ENCODE measurements at places on chromosomes 5 and 9.
A peak's percentile ranks its signal among the peaks of the same experiment; 100 is the strongest.

DNA sequence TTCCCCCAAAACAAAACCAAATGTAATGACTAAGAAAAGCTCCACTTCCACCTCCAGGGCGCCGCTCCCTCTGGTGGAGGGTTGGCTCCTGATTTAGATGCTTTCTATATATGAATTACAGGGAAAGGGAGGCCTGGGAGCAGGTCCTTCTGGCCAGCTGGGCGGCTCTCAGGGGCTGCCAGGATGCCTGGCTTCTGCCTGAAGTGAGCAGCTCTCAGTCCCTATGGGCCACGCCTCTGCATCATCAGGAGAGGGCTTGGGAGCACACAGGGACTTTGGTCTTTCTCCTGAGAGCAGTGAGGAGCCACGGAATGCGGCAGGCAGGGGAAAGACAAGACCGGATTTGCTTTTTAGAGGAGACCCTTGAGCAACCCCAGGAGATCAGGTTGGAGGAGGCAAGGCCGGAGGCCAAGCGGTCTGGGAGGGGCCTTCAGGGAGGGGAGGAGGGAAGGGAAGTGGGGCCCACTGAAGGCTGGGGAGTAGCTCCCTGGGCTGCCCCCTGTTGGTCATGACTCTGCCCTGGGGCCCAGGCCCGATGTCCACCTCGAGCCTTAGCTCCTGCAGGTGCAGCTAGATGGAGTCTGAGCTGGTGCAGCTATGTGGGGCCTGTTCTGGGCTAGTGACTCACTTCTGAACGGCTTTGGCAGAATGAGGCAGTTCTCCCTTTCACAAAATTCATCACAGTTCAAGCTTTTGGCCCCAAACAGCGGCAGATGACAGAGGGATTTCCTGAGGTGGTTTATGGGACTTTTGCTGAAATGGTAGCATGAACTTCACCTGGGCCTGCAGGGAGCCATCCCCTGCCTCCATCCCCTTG lies 11.3 kb upstream of the GRHPR start:
- DNase-seq: no peak

- DNase-seq: no peak
These were observed 90.8 kb downstream of the LHX2 start for GRCh38 chr9:124102363-124102762.

DNA sequence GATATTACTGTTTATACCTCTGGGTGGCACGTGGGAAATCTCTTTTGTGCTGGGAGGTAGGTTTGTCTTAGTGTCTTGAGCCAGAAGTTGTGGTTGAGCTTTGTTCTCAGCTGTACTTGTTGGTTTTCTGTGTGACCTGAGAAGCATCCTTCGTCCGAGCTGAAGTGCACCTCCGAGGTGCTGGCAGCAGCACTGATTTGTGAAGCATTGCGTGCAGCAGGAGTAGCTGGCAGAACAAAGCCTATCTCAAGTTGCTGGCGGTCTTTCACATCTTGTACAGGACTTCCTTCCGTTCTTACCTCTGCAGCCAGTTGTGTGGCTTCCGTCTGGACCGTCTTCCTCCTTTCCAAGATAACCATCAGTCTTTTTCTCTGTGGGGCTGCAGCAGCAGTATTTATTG lies 4.3 kb downstream of the PRRC2B start:
- peak; percentile 36 for DNase-seq

DNA sequence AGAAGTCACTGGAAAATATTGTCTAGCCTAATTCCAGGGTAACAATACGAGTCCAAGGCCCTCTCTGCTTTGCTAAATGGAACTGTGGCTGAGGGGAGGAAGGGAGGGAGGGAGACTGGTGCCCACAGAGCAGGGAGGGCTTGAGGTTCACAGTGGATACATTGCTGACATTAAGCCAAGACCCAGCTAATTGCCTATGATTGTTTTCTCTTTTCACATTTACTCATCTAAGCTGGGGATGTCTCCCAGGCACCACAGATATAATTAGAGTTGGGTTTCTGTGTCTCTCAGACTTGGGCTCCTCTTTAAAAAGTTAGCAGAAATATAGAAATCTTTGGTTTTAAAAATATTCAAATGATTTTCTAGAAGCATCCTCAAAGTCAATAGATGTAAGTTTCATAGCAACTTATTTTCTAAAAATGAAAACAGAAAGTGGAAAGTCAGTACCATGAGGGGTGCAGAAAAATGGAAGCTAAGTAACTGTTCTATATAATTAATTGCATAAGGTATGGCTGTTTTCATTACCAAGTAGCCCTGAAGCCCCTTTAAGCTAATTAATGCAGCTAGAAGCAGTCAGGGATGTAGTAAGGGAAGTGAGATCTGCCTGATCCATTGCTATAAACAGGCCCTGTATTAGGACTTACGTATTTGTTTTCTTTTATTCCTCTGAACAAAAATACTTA lies 259.8 kb downstream of the NDUFS4 start:
- no peak for DNase-seq

GRCh38 chr9:87973730-87974292 lies 522 bp downstream of the CDK20 start:
- no peak for DNase-seq

- DNase-seq: no peak
These were observed 342.8 kb downstream of the EBF1 start for GRCh38 chr5:158756871-158757270.

DNA sequence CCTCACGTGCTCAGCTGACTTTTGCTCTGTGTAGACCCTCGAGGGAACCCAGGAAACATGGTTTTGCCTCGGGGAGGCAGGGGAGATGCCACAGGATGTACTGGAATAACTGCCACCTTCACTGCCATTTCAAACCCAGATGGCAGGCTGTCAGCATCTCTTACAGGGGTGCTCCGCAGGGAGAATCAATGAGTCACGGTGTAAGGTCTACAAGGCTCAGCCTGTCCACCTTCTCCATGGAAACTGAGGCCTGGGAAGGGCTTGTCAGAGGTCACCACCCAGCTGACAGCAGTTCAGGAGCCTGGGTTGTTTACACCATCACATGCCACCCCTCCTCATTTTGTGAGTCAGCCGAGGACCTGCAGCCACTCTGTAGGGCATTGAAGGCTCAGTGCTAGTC lies 30.8 kb downstream of the DAB2IP start:
- no peak for DNase-seq

DNA sequence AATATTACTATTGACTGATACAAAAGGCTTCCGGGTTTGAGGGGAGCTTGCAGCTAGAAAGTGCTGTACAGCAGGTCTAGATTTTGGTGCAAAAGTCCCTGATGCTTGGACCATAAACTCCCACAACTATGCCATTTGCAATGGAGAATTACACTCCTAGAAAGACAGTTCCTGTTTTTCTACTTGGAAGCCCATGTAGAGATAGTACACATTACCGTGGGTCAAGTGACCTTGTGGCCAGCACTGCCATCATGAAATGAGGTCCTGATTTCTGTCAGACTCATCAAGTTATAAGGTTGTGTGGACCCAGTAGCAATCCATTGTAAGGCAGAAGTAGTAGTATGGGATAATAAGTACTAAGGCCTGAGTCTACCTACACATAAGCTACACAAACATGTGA lies 42.8 kb upstream of the TNFSF8 start:
- no peak for DNase-seq

DNA sequence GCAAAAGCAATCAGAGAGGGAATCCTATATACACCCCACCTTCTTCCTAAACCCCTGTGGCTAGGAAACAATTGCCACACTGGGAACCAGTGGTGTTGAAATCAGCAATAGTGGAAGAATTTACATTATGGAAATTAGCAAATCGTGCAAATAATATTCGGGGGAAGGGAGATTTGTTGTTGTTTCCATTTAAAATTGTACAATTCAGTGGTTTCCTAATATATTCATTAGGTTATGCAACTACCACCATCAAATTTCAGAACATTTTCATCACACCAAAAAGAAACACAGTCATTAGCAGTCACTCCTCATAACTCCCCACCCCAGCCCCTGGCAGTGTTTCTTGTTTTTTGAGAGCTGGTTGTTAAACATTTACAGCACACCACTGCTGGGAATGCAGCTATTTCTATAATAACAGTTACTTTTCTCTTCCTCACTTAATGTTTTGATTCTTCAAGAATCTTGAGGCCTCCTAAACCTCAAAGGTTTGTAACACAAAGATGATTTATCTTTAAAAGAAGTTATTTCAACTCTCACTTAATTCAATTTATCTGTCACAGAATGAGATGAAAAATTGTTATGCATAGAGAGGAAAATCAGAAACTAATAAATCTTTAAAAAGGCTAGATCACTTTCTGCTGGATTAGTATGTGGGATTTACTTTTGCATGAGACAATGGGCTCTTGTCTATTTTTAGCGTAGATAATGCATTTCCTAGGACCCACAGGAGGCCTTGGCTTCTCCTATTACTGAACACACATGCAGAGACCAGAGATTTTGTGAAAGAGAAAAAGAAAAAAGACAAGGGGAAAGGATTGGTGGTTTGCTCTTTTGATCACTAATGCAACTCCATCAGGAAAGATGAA lies 91.8 kb upstream of the DAPK1 start:
- DNase-seq: no peak

GRCh38 chr5:112210430-112211005 lies 208.6 kb downstream of the EPB41L4A start:
- no peak for DNase-seq

DNA sequence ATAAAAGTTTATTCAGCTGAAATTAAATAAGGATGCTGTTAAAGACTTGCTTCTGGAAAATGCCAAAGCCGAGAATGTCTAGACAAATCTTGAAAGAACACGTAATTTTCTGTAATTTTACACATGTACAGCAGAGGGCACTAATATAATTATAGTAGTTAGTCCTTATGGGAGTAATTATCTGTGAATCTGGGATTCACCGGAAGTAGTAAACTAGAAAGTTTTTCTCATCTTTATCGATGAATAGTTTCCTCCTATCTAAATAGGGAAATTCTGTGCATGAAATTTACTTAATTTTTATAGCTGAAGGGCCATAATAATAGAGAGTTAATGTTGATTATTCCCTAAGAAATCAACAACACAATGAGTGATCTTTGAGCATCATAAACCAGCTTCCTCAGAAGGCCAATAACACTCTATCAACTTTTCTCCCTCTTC lies 18.4 kb upstream of the CNTLN start:
- DNase-seq: no peak

- DNase-seq: peak; percentile 29
These were observed 14.1 kb upstream of the SFXN1 start for GRCh38 chr5:175464074-175464941.

GRCh38 chr5:174828804-174829510 lies 104.6 kb downstream of the MSX2 start:
- no peak for DNase-seq

DNA sequence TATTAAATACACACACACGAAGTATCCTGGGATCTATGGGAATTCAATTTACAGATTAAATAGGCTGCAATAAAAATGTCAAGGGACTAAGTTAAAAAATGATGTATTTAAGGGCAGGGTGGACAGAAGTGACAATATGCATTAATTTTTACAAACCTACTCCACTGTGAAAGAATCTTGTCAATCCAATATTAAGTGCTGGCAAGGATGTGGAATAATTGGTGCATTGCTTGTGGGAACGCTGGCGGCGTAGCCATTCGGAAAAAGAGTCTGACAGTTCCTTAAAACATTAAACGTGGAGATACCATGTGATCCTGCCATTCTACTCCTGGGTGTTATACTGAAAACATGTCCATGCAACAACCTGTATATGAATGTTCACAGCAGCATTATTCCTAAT lies 4.2 kb downstream of the CDC14B start:
- no peak for DNase-seq

- no peak for DNase-seq
These were observed 186.4 kb downstream of the SLIT3 start for GRCh38 chr5:169114466-169115065.

GRCh38 chr5:151264113-151264512 lies 11.1 kb downstream of the GM2A start:
- no peak for DNase-seq

GRCh38 chr9:112764837-112765236 lies 14.3 kb downstream of the SNX30 start:
- no peak for DNase-seq

DNA sequence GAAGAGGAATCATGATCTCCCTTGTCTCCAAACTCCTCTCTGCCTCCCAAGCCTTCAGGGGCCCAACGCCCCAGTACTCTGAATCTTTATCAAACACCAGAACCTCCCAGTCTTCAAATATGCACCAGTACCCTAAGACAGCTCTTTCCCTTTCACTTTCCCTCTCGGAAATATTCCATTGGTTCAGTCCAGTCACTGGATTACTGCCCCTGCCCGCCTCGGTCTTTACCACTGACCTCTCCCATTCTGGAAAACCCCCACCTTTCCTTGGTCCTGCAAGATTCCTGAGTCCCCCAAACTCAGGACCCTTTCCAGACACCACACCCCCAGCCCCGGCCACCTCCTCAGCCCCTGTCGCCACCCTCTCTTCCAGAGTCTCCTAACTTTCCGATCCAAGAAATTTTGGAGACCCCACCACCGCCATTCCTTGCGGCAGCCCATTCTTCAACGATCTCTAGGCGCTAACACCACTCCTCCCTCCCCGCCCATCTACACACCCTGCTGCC lies 674 bp downstream of the C5orf15 start:
- DNase-seq: no peak

- DNase-seq: no peak
These were observed 10.5 kb downstream of the SLC2A8 start for GRCh38 chr9:127407492-127407843.

GRCh38 chr9:4997631-4998030 lies 12.6 kb downstream of the JAK2 start:
- no peak for DNase-seq

- DNase-seq: no peak
These were observed 36.5 kb upstream of the ANKDD1B start for GRCh38 chr5:75574791-75575190.

- no peak for DNase-seq
These were observed 78.5 kb downstream of the ERP44 start for GRCh38 chr9:100020121-100020795.

DNA sequence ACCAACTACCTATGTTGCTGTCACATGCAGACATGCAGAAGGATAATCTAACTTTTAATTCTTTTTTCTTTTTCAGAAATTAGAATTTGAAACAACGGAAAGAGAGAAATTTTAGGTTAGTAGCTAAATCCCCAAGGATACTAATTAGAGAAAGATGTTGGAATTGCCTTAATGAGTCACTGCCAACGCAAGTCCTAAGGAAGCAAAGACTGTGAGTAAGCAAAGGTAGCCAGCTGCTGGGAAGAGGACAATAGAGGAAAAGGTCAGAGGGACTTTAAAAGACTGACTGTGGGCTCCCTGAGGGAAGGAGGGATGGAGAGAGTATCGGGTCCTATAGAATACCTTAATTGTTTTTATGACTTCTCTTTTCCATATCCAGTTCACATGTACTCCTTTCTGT lies 461.9 kb upstream of the PAPPA start:
- DNase-seq: no peak

GRCh38 chr5:77845324-77845646 lies 69.1 kb upstream of the TBCA start:
- no peak for DNase-seq

DNA sequence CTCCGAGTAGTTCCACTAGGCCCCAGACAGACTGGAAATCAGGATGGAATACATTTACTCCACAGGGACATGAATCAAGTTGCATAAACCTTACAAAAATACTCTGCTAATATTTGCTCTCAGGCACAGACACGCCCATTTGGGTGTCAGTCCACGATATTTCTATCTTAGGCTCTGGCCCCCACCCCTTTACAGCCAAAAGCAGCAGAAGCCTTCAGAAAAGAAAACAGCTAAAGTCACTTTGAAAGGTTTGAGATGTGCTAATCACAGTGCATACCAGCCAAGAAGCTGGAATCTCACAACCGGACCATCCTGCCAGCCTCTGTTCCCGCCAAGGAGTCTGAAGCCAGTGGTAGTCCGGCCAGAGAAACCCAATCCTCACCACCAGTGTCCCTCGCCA lies 22.6 kb downstream of the PTPN3 start:
- DNase-seq: no peak

GRCh38 chr9:20032413-20033006 lies 243.7 kb upstream of the SLC24A2 start:
- no peak for DNase-seq
